Panc1 (cell line): ENCODE measurements at places on chromosomes 3 and 15. TPM values are rescaled to one million over a fixed set of nuclear protein-coding genes. Genes with fewer than 3 reads are reported as not detected.

- no peak for DNase-seq
- H3K27ac ChIP-seq = no peak overlapping the region
- no peak overlapping the region for H3K4me3 ChIP-seq
- H3K27me3 ChIP-seq = no peaks in the 10 kb centered on the region
Measured at GRCh38 chr3:45965653-45966052, 22.4 kb downstream of the CXCR6 start.

GRCh38 chr3:127061641-127062040, 78.7 kb downstream of the PLXNA1 start:
- H3K4me1 ChIP-seq = no peaks in the 10 kb centered on the region
- H3K27ac ChIP-seq = no peak overlapping the region
- peaks cover 11% of the 10 kb centered on the region; the same call in 1 of the 2 replicates for H3K27me3 ChIP-seq

DNA sequence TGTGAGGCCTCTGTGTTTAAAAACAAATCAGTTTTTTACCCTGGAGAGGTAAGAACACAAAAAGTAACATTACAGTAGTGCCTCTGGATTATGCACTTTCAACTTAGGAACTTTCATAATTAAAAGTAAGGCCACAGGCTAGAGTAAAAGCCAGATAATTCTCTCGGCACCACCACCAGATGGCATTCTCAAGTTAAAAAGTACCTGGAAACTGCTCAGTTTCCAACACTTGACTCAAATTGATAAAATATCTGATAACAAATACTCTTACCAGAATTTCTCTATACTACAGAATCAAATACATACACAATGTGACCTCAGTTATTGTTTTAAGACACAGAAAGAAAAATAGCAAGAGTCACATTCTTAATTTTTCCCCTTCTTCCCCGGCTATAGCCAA, 19.9 kb downstream of the SPICE1 start:
- H3K27me3 ChIP-seq = no peaks in the 10 kb centered on the region
- no peak overlapping the region for H3K27ac ChIP-seq
- no peaks in the 10 kb centered on the region; the same call in 1 of the 2 replicates for H3K36me3 ChIP-seq

The SLC35A5 gene
- 37.8 TPM for total RNA-seq

GRCh38 chr15:61659566-61660190, 400.6 kb downstream of the VPS13C start:
- peaks cover 2% of the 10 kb centered on the region; the same call in 1 of the 2 replicates for H3K27me3 ChIP-seq
- no peaks in the 10 kb centered on the region for H3K36me3 ChIP-seq
- no peak overlapping the region for H3K27ac ChIP-seq
- no peak for DNase-seq

The FBXL2 gene
- 12.3 TPM for total RNA-seq

The STAB1 gene
- total RNA-seq = 0.39 TPM

DNA sequence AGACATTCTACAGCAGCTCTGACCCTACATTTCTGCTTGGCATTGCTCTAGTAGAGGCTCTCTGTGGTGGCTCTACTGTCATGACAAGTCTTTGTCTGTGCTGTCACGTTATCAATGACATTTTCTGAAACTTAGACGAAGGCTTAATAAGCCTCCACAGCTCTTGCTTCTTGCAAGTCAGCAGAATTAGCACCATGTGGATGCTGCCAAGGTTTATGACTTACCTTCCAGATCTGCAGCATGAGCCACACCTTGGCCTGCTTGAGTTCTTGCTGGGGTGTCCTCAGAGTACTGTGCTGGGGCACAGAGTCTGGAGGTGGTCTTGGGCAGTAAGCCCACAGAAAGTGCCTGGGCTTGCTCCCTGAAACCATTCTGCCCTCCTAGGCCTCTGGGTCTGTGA, 9.8 kb downstream of the RTP1 start:
- H3K27me3 ChIP-seq = peaks cover 23% of the 10 kb centered on the region
- no peak overlapping the region for H3K27ac ChIP-seq
- no peaks in the 10 kb centered on the region for H3K36me3 ChIP-seq
- no peak for DNase-seq
- no peak overlapping the region for H3K4me3 ChIP-seq

The EFCC1 gene
- 0.15 TPM for total RNA-seq

GRCh38 chr3:195200010-195200822, 70.7 kb downstream of the XXYLT1 start:
- H3K4me1 ChIP-seq = peaks cover 28% of the 10 kb centered on the region
- no peaks in the 10 kb centered on the region for H3K36me3 ChIP-seq
- H3K27ac ChIP-seq = no peak overlapping the region

The OSTN gene
- not detected for total RNA-seq

- DNase-seq = no peak
- no peaks in the 10 kb centered on the region; the same call in 1 of the 2 replicates for H3K4me1 ChIP-seq
- H3K4me3 ChIP-seq = no peak overlapping the region
- H3K27ac ChIP-seq = no peak overlapping the region
- peaks cover 3% of the 10 kb centered on the region; the same call in 1 of the 2 replicates for H3K27me3 ChIP-seq
- no peaks in the 10 kb centered on the region for H3K36me3 ChIP-seq
Measured at GRCh38 chr3:126499401-126499800, 18.2 kb downstream of the UROC1 start.

DNA sequence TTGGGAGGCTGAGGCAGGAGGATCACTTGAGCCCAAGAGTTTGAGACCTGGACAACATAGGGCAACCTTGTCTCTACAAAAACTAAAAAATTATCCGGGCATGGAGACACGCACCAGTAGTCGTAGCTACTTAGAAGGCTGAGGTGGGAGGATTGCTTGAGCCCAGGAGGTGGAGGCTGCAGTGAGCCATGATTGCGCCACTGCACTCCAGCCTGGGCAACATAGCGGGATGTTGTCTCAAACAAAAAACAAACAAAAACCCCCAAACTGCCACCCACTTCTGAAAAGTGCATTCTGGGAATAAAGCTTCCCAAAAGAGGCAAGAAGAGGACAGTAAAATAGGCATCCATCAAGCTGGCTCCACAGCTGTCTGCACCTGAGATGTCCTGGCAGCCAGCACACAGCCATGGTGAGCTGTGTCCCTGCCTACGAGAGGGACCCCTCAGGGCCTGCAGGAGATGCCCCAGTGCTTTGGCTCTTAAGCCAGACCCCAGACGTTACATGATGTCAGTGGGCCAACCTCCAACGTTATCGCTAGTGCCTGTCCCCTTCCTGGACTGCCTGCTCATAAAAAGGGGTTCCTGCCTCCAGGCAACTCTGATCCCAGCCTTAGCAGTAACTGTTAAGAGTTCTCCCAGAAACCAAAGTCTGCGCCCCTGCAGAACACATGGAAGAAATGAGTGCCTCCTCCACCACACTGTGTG, 101.1 kb downstream of the LRIG1 start:
- no peaks in the 10 kb centered on the region for H3K4me1 ChIP-seq
- no peaks in the 10 kb centered on the region for H3K36me3 ChIP-seq
- H3K27me3 ChIP-seq = no peaks in the 10 kb centered on the region
- no peak overlapping the region for H3K27ac ChIP-seq
- no peak for DNase-seq

The CLDN11 gene
- total RNA-seq = 1.9 TPM

The FBXW12 gene
- total RNA-seq = not detected

GRCh38 chr15:49032601-49033145, 13.6 kb downstream of the SECISBP2L start:
- 0 out of 2 replicates have a peak, but pooled peaks cover 3% of the 10 kb centered on the region for H3K36me3 ChIP-seq
- no peak for DNase-seq
- no peaks in the 10 kb centered on the region for H3K27me3 ChIP-seq
- no peaks in the 10 kb centered on the region for H3K4me1 ChIP-seq

DNA sequence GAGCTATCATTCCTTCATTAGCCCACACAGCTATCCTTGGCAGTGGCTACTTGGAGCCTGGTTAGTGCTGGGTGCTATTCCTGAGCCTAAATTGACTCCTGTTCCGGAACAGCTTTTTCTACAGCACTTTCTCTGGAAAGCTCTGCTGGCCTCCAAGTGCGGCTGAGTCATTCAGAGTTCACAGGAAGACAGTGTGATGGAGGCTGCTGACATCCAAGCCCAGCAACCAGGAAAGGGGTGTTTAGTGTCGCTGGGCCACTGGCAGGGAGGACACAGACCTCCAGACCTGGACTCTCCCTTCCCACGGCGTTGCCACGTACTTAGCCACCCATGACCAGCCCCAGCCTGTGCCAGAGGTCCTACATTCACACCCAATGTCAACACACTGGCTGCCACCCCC, 28.7 kb downstream of the CACNA2D2 start:
- H3K4me1 ChIP-seq = no peaks in the 10 kb centered on the region
- no peaks in the 10 kb centered on the region for H3K36me3 ChIP-seq
- no peak overlapping the region for H3K27ac ChIP-seq
- DNase-seq = no peak
- H3K27me3 ChIP-seq = no peaks in the 10 kb centered on the region

The ADCY5 gene
- total RNA-seq = 1.4 TPM

The HDAC11 gene
- 10.6 TPM for total RNA-seq

The ARGFX gene
- total RNA-seq = not detected

- no peaks in the 10 kb centered on the region for H3K4me1 ChIP-seq
- DNase-seq = no peak
- no peaks in the 10 kb centered on the region for H3K27me3 ChIP-seq
- no peaks in the 10 kb centered on the region for H3K36me3 ChIP-seq
- H3K4me3 ChIP-seq = no peak overlapping the region
- H3K27ac ChIP-seq = no peak overlapping the region
Measured at GRCh38 chr3:31008994-31009393, 114.5 kb upstream of the GADL1 start.

DNA sequence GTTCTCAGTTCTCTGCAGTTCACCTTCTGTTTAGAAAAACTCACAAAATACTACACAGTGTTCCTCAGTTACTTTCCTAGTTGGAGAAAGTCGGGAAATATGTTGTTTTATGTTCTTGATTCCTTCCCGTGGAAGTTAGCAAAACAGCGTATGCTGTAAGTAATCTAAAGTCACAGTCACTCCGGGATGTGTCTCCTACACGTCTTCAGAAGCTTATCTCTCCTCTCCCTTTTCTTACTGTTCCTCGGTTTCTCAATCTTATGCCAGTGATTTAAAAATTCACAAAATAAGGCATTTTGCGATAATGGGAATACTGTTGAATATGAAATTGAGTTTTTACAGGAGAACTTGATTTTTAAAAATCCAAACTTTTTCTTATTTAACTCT, 1.7 kb downstream of the HEG1 start:
- DNase-seq = no peak
- H3K27ac ChIP-seq = peak overlapping the region; percentile 96
- no peaks in the 10 kb centered on the region for H3K36me3 ChIP-seq
- H3K4me1 ChIP-seq = peaks cover 69% of the 10 kb centered on the region
- H3K4me3 ChIP-seq = peak overlapping the region; percentile 92
- H3K27me3 ChIP-seq = no peaks in the 10 kb centered on the region

DNA sequence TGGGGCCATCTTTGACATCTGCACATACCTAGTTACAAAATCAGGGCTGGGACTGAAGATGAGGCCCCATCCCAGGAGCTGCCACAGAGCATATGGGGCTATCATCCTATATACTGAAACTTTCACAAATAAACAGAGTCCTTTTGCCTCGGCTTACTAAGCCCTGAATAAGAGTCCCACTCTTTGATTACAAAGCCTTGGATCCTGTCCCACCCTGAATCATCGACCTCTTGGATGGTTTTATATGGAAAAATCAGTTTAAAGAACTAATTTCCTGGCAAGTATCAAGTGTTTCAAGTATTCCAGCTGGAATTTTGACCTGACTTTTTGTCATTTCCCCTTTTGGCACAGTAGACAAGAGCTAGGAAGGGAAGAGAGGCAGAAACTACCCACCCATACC, 331.3 kb upstream of the FRG2C start:
- no peaks in the 10 kb centered on the region for H3K4me1 ChIP-seq
- H3K27me3 ChIP-seq = no peaks in the 10 kb centered on the region
- DNase-seq = no peak
- H3K27ac ChIP-seq = no peak overlapping the region
- no peak overlapping the region for H3K4me3 ChIP-seq
- no peaks in the 10 kb centered on the region for H3K36me3 ChIP-seq
